Gastrocnemius medialis (tissue), 4 donors: ENCODE measurements at places on chromosomes 2 and 18.

- no peak for DNase-seq
These were observed 1362.2 kb upstream of the TMEFF2 start for GRCh38 chr2:193556766-193557470.

GRCh38 chr2:220880623-220881596 is 691.2 kb downstream of the EPHA4 start:
- DNase-seq = no peak

GRCh38 chr2:223894968-223895367 is 50.2 kb downstream of the WDFY1 start:
- no peak for DNase-seq

DNA sequence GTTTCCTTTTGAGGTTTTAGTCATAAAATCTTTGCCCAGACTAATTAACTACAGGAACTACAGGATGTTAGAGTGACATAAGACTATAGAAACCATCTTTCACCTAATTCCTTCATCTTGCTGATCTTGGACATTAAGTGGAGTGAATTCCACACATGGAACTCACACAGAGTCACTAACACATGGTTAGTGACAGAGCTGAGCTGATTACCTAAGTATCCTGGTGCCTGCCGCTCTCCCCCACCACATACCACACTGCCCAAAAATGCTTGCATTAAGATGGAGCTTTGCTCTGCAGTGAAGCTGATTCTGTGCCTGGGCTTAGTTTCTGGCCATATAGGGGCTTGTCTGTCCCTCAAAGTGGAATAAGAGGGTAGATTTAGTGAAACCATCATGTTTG is 332.9 kb upstream of the NT5C1B start:
- no peak for DNase-seq

DNA sequence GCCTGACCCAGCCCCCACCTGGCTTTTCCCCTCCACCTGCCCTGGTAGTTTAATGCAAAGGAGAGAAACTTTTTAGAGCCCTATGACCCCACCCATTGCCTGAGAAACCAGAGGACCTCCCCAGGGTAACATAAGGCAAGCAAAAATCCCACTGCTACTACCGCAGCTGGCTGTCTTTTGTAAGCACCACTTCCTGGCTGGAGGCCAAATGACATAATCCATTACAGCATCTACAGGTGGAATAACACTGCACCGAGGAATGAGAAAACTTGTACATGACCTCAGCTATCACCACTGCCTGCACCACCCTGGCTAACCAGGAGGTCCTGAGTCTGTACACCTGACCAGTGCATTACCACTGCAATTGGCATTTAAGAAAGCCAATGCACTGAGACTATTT is 149.6 kb upstream of the GALNT5 start:
- DNase-seq = no peak

GRCh38 chr2:239590995-239591915 is 190.4 kb upstream of the HDAC4 start:
- DNase-seq = peak; percentile 3

- DNase-seq = no peak
These were observed 70.1 kb downstream of the BCL11A start for GRCh38 chr2:60483401-60483800.

DNA sequence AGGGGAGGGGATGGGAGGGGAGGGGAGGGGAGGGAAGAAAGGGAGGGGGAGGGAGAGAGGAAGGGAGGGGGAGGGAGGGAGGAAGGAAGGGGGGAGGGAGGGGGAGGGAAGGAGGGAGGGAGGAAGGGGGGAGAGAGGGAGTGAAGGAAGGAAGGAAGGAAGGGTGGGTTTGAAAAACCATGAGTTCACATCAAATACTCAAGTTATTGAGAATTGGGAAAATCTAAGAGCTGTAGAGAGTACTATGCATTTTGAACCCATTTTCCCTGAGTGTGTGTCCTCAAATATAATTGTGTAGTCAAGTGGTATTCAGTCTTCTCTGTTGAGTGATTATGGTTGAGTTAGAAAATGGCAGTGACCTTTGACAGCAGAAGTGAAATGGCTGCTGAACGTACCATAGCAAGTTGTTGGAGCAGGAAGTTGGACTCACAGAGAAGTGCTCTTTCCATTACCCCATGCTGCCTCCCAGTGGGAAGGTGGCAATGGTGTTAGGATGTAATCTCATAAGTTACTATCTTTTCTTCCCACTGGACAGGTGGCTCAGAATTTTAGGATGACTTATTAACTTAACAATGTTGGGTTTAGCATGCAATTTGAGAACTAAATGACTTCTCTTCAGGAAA is 214.6 kb downstream of the SETBP1 start:
- DNase-seq = peak; percentile 69

GRCh38 chr18:60493066-60493465 is 120.5 kb upstream of the MC4R start:
- no peak for DNase-seq

DNA sequence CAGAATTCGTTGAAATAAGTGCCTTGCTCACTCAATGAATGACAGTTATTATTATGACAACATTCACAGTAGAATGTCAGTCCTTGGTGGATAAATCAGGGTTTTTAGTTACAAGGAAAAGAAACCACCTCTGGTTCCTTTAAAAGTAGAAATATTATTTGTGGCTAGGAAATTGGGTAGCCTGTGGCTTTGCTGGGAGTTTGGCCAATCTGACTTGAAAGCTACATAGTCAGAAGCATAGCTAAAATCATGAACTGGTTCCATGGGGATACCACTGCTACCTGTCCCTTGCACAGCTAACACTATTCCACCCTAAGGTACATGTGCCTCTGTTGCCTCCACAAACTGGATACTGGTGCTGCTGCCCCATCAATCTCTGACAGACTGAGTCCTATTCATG is 12.8 kb upstream of the SMCHD1 start:
- no peak for DNase-seq

GRCh38 chr18:80238651-80239260 is 8.6 kb downstream of the PARD6G start:
- no peak for DNase-seq

DNA sequence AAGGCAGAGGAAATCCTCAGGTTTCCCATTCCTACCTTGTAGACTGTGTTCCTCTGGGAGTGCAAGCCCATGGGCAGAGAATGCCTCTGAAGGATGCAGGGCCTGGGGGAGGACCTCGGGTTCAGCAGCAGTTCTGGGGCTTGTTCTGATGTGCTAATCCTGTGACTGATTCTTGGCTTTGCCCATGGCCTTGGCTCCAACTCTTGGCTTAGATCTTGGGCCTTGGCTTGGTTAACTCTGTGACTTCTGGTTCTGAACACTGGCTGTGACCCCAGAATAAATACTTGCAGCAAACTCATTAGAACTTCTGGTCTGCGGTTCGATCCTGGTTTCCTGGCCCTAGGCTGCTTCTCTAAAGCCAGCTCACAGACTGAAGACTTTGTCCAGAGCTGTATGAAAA is 366.9 kb upstream of the ZEB2 start:
- peak; percentile 3 for DNase-seq

DNA sequence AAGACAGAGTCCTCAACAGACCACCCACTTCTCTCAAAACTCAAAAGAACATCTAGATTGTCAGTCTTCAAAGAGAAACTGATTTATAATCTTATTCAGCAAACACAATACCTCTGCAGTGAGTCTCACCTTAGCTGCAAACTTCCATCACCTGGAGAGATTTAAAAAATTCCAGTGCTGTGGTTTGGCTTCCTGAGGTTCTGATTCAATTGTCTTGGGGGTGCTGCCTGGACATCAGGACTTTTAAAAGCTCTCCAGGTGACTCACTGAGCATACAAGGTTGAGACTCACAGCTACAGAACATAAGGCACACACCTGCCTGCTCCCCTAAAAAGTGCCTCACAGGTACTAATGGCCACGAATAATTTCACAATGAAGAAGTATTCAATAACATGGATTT is 40.3 kb downstream of the RNF152 start:
- no peak for DNase-seq

GRCh38 chr18:13389491-13390131 is 171.1 kb downstream of the LDLRAD4 start:
- no peak for DNase-seq

DNA sequence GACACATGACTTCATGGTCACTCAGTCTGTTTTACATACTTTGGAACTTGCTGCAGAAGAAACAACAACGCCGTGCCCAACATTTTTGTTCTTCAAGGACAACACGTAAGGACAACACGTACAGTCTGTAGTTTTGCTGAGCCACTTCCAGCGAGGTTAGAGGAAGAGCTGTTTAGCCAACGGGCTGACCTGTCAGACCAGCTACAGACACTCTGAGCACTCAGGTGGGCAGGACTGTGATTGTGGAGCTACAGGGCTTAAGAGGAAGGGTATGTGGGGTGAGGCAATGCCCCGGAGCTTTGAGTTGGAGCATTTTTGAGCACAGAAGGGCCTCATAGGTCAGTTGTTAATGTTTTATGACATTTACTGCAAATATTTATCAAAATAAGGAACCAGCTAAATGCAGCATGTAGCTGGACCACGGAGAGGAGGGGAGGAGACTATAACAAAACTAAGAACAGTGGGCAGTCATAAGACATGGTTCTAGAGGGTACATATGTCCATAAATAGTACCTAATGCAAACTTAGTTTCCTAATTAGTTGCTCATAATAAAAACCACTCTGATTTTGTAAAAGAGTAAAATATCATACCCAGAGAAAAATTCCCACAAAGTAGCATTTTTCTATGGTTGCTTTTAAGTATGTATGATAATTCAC is 26.3 kb upstream of the NPC1 start:
- DNase-seq = no peak

DNA sequence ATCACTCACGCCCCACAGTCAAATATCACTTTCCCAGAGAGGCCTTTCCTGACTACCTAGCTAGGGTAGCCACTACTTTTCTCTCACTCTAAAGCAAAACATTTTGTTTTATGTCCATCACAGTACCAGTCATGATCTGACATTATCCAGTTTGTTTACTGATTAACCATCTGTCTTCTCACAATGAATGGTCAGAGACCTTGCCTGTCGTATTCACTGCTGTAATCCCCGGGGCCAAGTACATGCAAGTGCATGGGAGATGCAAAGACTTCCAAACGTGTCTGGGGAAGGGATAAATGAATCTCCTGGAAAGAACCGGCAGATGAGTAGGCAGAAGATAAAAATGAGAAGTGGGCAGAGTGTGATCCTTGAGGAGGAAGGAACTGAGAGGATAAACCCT is 39.7 kb downstream of the THUMPD2 start:
- DNase-seq = no peak

- no peak for DNase-seq
These were observed 30.2 kb upstream of the SCLY start for GRCh38 chr2:238030422-238031155.

DNA sequence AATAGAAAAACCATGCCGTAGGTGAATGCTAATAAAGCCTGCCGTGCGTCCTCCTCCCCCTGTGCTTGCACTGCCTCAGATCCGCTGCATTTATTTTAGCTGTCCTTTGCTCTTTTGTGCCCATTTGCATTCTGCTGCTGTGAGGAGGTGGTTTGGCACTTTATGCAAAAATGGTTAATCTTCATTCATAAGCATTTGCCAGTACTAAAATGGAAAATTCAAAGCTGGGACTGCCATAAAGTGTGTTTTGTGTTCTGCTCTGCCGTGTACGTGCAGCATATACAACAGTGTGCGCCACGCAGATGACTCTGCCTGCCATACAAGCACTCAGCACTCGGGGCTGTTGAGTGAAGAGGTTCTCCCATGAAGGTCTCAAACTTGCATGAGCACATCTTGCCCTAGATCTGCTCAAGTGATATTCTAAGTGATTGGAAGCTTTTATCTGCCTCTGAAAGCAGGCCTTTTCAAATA is 73.6 kb downstream of the SPATS2L start:
- DNase-seq = no peak
